ENCODE measurements at places on chromosomes 4 and X. TPM values are rescaled to one million over a fixed set of nuclear protein-coding genes. Genes with fewer than 3 reads are reported as not detected.

The POLN gene
- 1.1 TPM for polyA plus RNA-seq

The SOX3 gene
- 0.39 TPM for polyA plus RNA-seq

The GLOD5 gene
- polyA plus RNA-seq = 1.2 TPM

The FGF13 gene
- polyA plus RNA-seq = 5.6 TPM

DNA sequence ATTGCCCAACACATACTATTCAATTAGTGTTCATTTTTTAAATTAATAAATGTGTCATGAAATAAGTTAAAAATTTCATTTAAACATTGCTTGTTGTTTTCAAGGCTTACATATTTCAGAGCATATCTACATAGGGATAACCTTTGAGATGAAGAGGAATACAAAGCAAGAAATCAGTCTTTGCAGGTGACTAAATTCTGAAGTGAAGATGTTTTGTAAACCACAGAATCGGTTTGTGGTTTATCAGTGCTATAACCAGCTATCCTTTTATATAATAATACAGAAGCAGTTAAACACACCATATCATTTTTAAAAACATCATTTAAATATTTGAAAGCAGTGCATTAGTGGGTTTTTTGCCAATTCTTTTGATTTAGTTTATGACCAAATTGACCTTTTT, 26.9 kb downstream of the FAM241A start:
- DNase-seq = no peak

The GAGE12F gene
- polyA plus RNA-seq = not detected

GRCh38 chr4:141849778-141850177, 213.4 kb downstream of the IL15 start:
- DNase-seq = no peak

DNA sequence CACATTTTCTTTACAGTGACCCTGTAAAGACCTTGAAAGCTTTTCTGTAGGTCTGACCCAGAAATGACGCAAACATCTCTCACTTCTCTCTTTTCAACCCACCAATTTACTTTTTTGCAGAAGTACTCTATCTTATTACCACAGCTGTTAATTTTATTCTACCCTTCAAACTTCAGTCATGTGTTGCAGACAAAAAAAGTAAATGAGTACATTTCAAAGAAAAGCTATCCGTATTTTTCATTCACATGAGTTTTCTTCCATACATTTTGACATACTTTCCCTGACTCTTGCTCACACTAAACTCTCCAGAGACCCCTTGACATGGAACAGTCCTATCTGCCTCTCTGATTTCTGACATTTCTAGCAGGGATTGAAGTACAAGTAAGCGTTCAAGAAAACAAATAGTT, 51.7 kb downstream of the SLC7A11 start:
- DNase-seq = no peak

The SH3BP2 gene
- polyA plus RNA-seq = 30.3 TPM

The PF4V1 gene
- not detected for polyA plus RNA-seq

The NRK gene
- not detected for polyA plus RNA-seq

DNA sequence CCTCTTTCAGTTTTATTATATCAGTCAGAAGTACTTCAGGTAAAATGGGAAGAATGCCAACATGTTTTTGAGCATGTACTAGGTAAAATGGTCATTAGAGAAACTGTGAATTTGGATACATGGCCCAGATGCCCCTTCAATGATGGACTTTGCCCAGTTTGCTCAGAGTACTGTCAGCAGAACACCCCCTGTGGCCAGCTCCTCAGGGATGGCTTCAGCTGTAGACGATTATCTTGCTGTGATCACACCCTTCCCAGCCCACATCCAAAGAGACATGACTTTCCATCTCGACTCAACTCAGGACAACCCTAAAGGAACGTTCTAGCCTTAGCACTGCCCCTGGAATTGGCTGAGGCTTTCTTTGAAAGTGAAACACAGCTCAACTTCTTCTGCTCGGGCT, 439.1 kb downstream of the PACRGL start:
- no peak for DNase-seq

GRCh38 chr4:110245577-110245976, 47.2 kb upstream of the ELOVL6 start:
- DNase-seq = no peak

The IRS4 gene
- not detected for polyA plus RNA-seq

GRCh38 chr4:88522702-88523324, 763 bp downstream of the PYURF start:
- DNase-seq = peak; percentile 59

GRCh38 chrX:37378404-37378803, 29.2 kb downstream of the PRRG1 start:
- DNase-seq = peak; percentile 1

The ZAR1 gene
- polyA plus RNA-seq = 0.44 TPM

The DCLK2 gene
- polyA plus RNA-seq = 37.4 TPM

- no peak for DNase-seq
Observed at GRCh38 chrX:9071031-9071650, 37.2 kb upstream of the FAM9B start.

The RAB40A gene
- 0.42 TPM for polyA plus RNA-seq

DNA sequence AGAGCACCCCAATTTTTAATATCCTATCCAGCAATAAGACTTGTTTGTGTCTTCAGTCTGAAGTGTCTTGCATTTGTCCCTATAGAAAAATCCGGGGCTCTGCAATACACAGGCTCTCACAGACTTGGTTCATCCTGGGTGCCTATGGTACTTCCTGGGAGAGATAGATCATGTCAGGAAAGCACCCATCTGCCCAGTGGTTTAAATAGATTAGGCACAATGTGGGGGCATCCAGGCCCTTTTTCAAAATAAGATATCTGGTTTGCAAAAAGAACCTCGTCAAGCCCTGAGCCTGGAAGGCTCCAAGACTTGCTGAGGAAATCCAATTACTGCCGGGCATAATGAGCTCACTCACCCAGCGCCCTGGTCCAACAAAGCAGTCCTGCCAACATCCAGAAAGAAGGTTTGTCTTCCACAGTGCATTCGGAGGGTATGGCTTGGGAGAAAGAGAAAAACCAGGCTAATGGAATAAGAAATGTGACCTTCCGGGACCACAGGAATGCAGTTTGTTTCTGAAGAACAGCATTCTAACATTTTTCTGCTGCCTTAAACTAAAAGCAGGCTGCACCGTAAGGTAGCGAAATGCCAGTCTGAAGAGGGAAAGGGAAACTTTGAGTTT, 11.6 kb downstream of the JAKMIP1 start:
- DNase-seq = peak; percentile 42

The TMEM35A gene
- 41.3 TPM for polyA plus RNA-seq

DNA sequence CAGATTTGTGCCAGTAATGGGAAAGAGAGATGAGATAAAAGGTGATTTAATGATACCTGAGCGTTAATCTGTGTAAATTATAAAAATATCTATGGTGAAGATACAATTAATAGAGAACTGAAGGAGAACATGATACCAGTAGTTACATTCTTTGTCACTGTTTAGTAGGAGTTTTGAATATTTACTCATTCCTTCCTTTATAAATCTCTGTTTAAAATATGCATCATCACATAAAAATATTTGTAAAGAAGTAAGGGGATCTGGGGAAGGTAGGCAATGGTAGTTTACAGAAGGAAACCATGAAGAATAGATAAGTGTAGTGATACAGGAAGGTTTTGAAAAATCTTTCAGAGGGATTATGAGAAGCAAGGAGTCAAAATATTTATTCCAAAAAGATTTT, 190.6 kb upstream of the PCDH18 start:
- DNase-seq = no peak

The EFHC2 gene
- 0.29 TPM for polyA plus RNA-seq

GRCh38 chr4:155761916-155762315, 3.1 kb downstream of the GUCY1B1 start:
- DNase-seq = no peak

The CFAP99 gene
- polyA plus RNA-seq = 0.71 TPM

DNA sequence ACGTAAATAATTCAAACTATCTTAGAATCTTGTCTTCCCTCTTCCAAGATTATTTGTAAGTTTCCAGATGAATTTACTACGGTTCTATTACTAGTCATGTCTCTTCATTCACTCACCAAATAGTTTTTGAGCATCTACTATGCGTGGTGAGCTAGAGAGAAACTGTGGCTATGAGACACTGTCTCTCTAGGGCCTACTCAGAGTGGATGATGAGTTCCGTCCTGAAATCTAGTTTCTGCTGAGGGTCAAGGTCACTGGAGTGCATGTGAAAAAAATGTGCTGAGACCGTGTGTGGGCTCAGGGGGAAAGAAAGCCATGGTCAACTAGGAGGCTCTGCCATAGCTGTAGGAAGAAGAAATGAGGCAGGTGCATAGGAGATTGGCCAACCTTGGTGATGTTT, 320.2 kb upstream of the GATB start:
- DNase-seq = no peak

The SCD5 gene
- 188 TPM for polyA plus RNA-seq

The ABCG2 gene
- 12.6 TPM for polyA plus RNA-seq

GRCh38 chr4:110920990-110921389, 298.1 kb upstream of the PITX2 start:
- DNase-seq = no peak

DNA sequence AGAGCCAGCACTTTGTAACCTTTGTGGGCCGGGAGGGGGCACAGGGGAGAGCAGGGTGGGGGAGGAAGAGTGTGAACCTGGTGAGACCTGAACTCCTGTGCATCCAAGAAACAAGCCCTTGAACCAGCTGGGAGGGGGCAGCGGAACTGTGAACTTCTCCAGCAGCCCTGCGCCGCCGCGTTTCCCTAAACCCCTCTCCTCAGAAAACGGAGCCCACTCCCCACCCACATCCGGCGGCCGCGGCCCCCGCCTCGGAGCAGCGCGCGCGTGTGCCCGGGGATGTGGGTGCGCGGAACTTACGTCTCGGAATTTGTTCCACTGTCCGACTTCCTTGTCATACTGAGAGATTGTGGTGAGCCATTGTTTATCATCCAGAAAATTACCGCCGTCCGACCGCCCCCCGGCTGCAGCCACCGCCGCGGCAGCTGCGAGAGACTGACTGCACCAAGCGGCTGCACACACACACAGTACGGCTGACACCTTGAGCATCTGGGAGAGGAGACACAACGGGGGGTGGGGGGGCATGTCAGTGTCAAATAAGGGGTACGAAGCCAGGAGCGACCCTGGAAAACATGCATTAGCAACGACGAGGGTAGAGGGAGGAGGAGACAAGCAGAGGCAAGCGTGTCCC, 494 bp downstream of the SPOCK3 start:
- DNase-seq = peak; percentile 28

GRCh38 chr4:112361181-112361791, 64.1 kb downstream of the ALPK1 start:
- peak; percentile 15 for DNase-seq

- no peak for DNase-seq
Observed at GRCh38 chr4:97912156-97912555, 231.1 kb downstream of the STPG2 start.

The TMEM154 gene
- polyA plus RNA-seq = 2.9 TPM

DNA sequence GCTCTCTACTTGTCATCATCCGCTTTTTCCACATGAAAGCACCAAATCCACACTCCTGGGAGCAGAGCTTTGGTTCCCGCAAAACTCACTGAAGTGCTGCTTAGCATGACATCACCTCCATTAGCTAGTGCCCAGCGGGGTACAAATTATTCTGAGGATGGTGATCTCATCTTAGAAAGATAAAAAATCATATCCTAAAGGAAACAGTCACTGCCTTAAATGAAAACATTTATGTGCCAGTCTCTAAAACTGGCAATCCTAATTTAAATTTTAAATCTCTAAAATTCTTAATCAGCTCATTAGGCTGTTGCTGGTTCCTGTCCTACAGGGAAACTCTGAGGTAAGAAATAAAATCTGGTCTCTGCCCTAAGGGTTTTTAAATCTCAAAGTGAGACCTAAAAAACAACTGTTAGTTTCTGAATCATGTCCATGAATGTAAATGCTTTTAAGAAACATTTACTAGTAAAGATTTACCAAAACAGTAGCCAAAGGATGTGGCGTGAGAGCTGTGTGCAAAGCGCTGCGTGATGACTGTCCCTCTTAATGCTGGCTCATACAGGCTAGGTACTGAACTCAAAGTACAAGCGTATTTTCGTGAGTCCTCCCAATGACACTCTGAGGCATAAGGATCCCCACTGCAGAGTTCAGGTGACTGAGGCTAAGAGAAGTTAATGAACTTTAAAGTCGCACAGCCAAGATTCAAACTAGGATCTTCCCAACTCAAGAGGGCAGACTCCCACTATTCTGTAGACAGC, 4.5 kb downstream of the CASP3 start:
- no peak for DNase-seq

- DNase-seq = no peak
Observed at GRCh38 chrX:56762220-56762619, 33.2 kb downstream of the NBDY start.

The FAM156B gene
- polyA plus RNA-seq = 7.7 TPM

DNA sequence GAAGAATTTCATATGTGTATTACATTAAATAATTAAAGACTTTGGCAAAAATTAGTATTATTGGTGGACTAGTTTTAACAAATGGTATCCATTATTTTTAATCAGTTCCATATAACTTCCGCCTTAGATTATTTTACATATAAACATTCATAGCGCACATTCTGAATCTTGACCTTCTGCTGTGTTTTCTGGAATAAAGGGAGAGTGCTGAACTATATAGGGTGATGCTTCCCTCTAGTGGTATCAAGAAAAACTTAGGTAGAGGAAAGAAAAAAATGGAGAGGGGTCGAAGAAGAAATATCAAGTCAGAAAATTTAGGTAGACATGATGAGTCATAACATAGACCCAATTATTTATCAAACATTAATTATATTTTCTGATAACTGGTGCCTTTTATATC, 155.6 kb upstream of the PACRGL start:
- DNase-seq = peak; percentile 77

DNA sequence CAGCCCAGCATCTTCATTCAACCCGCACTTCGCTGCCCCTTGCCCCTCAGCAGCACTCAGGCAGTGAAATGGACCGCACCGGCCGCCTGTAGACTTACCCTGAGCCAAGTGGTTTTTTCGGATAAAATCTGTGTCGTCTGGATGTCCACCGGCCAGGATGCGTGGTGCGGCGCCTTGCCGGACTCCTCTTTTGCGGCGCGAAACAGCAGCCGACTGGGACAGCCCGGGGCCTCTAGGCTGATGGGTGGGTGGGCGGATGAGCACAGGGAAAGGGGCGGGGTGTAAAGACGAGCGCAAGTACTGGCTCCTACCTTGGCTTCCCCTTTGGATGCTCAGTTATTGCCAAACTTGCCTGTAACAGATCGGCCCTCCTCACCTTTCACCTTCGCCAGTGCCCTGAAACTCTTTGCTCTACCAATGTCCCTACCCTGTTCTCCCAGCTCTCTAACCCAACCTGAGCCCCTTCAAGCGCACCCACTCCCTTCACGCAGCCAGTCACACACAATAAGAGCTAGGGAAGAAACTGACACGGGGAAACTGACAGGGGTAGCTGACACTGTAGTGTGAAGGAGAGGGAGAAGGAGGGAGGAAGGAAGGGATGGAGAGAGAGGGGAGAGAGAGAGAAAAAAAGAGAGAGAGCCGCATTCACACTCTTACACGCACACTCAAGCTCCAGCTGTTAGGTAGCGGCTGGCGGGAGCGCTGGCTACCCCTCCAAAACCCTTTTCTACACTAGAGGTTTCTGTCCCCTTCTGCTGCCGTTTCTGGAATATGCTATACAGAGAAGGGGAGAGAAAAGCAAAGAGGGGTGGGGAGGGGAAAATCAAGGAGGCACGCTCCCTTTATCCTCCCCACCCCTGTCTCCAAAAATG, 559 bp downstream of the TRPC5 start:
- peak; percentile 42 for DNase-seq

The PLXNB3 gene
- 38.0 TPM for polyA plus RNA-seq

Data from brain (organoid and tissue), 16 donors.